ENCODE measurements at places on chromosomes 7 and 10. TPM values are rescaled to one million over a fixed set of nuclear protein-coding genes. Genes with fewer than 3 reads are reported as not detected.
A peak's percentile ranks its signal among the peaks of the same experiment; 100 is the strongest.

GRCh38 chr7:76383089-76383944 lies 24.5 kb upstream of the YWHAG start:
- peak; percentile 81 for DNase-seq

DNA sequence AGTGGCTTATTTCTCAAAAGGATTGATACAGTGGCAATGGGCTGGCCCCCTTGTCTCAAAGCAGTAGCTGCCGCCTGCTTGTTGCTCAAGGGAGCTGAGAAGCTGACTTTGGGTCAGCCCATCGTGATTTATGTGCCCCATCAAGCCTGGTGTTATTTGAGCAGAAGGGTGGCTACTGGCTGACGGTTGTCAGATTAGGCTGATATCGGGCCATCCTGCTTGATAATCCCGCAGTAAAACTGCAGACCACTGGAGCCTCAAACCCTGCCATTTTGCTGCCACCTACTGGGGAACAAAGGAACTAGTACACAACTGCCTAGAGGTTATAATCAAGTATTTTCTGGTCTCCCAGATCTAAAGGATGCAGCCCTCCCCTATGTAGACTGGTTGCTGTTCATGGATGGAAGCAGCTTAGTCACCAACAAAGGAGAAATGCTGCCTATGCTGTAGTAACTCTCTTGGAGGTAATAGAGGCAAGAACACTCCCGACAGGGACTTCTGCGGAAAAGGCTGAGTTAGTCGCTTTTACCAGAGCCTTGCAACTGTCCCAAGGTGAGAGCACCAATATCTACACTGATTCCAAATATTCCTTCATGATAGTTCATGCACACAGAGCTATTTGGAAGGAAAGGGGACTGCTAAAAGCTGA lies 65.9 kb upstream of the ZNF92 start:
- peak; percentile 34 for DNase-seq

GRCh38 chr10:112332509-112333228 lies 41.2 kb upstream of the ACSL5 start:
- peak; percentile 94 for DNase-seq

- no peak for DNase-seq
These were observed 34.5 kb upstream of the SKAP2 start for GRCh38 chr7:26898891-26899290.

DNA sequence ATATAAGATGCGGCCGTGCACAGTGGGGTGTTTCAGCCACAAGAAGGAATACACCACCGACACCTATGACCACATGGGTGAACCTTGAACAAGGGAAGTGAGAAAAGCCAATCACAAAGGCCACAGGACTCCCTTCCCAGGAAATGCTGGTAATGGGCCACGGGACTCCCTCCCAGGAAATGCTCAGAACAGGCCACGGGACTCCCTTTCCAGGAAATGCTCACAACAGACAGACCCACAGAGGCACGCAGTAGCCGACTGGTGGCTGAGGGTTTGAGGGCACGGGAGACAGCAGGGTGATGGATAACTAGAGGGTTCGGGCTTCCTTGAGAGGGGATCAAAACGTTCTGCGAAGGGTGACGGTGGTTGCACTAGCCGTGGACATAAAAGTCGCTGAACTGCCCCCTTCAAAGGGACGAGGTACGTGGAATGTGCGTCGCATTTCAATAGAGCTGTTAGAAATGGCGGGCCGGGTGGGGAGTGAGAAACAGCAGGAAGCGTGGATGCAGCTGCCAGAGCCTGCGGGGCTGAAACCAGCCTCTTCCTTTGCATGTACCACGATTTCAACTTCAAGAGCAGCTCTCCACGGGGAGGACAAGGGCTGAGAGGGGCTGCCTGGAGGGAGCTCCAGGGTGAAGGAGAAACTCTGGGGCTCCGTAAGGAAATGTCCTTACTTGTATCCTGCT lies 274.0 kb downstream of the ELFN1 start:
- no peak for DNase-seq

ENO4 gene
- 0.22 TPM for total RNA-seq

DPP6 gene
- total RNA-seq: not detected

All from HCT116 (cell line).